DMS53 (cell line): ENCODE measurements at places on chromosomes 3 and 15.

DNA sequence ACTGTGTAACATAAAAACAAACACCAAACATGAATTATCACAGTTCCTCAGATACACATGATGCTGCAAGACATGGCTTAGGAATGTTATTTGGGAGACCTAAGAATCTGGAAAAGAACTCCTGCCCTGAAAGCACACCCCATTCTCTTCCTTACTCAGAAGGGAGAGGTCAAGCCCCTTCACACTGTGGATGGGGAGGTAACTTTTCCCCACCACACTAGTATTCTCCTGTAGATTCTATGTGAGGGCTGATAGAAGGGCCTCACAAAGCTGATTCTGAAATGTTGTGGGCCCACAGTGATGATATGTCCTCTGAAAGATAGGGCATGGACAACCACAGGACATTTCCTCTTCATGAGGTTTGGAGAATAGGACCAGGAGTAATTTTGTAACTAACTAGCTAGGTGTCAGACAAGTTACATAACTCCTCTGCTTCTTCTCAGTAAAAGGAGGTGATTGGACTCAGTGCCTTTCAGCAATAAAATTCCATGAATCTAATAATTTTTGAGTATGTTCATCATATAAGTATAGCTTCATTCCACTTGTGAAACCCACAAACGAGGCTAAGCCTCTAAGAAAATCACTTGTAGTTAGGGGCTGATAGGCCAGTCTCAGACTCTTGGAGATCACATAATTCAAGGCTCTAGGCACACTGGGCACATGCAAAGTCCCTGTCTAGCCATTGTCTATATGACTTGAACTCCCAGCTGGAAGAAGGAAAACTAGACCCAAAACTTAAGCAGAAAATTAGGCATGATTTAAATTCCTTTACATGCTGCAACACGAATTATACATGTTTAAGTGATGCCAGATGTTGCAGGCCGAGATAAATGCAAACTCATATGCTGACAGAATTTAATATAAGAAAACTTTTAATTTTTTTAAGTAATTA lies 7.5 kb downstream of the PTX3 start:
- no peak for DNase-seq

DNA sequence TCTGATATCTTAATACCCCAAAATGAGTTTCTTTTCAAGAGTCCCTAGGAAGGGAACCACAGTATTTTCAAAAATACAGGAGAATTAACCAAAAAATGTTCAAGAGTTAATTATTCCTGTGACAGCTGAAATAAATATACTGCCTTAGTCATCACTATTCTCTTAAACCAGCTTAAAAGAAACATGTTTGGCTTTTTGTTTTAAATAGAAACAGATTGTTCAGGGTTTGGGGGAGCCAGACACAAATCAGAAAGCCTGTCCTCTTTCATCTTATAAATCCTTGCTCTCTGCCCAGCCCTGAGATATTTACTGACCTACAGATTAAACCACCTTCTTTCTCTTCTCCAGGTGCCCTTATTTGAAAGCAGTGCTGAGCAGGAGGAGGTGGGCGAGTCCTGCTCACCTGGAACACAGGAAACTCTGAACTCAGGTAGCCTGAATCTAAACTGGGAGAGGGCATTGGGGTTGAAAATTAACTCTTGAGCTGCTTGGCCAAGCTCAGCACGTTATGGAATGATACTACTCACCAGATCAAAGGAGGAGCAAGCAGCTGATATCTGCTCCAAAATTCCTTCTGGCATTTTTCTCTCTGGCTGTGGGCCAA lies 84.1 kb upstream of the SPRED1 start:
- DNase-seq: peak; percentile 4

DNA sequence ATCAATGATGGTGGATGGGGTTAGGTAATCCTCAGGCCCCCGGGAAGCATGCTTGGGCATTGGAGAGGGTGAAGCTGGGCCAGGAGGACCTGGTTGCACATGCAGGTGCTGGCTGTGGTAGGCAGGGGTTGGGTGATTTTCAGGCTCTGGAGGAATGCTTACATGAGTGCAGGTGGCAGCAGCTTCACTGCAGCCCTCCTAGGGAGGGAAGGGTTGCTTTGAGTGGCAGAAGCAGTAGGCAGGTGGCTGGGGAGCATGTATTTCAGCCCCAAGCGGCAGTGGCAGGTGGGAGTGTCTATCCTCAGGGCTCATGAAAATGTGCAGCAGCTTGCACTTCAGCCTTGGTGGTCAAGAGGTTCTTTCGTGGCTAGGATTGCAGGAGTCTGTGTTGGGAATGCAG lies 230.0 kb upstream of the CTNNB1 start:
- DNase-seq: no peak

DNA sequence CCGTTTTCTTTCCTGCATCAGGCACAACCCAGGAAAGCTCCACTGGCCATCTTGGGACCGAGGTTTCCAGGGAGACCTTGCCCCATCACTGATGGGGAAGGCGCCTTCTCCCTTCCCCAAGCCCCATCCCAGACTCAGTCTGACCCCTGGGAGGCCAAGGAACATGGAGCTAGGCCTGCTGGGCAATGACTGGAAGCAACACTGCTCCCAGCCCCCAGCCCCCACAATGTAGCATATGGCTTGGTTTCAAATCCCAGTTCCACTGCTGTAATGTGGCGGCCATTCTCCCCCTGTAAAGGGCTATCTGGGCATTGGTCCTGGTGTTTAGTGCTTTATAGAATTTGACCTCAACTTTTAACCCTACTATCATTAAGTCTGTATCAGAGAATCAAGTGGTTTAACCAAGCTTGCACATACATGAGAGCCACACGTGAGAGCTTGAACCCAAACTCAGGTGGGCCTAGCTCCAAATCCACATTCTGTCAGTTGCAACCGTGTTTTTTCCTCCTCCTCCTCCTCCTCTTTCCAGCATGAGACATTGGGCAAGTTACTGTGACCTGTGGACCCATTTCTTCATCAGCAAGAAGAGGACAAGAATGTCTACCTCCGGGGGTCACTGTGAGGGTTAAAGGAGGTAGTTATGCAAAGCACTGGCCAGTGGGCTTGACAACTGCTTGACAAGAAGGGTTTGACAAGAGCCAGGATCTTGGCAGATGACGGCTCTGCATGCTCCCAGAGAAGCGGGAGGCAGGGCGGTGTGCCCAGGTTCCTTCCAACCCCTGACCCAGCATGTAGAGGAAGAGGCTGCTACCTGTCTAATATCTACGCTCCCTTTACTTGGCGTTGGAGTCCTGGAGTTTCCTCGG lies 37.4 kb downstream of the KLHL25 start:
- no peak for DNase-seq

GRCh38 chr15:73617301-73617831 lies 15.8 kb downstream of the NPTN start:
- DNase-seq: no peak

GRCh38 chr3:12005951-12006625 lies 1.9 kb downstream of the SYN2 start:
- no peak for DNase-seq

GRCh38 chr3:39809995-39810595 lies 686 bp downstream of the MYRIP start:
- DNase-seq: peak; percentile 44

DNA sequence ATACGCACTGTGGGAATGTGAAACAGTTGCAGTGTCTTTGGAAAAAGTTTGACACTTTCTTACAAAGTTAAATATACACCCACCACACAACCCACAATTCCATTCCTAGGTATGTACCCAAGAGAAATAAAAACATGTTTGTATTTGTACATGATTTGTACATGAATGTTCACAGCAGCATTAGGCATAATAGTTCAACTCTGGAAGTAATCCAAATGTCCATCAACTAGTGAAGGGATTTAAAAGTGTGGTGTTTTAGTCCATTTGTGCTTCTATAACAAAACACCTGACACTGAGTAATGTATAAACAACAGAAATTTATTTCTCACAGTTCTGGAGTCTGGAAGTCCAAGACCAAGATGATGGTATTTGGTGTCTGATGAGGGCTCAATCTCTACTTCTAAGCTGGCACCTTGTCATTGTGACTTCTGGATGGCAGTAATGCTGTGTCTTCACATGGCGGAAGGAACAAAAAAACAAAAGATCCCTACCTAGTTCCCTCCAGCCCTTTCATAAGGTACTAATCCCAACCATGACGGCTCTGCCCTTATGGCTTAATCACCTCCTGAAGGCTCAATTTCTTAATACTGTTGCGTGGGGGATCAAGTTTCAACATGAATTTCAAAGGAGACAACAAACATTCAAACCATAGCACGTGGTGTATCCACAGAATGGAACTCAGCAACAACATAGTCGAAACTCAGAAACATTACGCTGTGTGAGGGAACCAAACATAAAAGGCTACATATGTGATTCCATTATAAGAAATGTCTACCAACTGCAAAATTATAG lies 120.5 kb downstream of the AQP9 start:
- no peak for DNase-seq

GRCh38 chr15:45714590-45715488 lies 80.0 kb downstream of the SQOR start:
- peak; percentile 82 for DNase-seq

GRCh38 chr3:184773283-184774186 lies 38.4 kb upstream of the VPS8 start:
- DNase-seq: no peak

DNA sequence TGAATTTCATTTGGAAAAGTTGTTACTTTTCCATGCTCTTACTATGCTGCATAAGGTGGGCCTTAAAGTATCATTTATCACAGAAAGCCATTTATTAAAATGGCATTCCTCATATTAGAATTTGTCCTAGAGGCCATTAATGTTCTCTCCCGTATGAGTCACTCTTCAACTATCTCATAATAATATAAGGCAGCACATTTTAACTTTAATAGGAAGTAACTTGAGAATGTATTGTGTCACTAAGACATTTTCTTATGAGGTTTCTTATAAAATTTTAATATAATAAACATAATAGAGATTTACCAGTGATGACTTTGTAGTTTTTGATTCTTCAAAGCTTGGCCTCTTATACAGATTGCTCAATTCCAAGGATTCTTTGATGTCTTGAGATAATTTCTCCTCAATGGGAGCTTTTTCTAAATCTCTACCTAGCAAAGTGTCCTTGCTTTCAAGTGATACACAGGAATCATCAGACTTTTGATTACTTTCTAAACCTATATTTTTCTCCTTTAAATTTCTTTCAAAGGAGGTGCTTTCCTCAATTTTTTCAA lies 74.7 kb downstream of the ZBBX start:
- no peak for DNase-seq

DNA sequence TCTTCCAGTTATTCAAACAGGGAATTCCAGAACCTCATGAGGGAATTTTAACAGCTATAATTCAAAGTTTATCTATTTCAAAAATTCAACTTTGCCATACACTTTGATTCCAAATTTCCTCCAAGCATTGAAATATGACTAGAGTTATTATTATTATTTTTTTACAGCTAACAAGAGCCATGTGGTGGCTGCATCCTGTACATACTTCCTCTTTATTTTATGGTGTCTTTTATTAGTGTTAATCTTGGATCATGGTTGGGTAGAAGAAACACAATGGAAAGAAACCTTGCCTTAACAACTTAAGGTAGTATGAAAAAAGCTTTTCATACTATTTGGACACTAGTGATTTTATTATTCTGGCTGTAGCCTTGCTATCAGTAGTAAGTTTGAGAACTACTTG lies 52.7 kb downstream of the TFG start:
- no peak for DNase-seq

- no peak for DNase-seq
Observed at GRCh38 chr15:58459560-58459959, 27.8 kb downstream of the LIPC start.

DNA sequence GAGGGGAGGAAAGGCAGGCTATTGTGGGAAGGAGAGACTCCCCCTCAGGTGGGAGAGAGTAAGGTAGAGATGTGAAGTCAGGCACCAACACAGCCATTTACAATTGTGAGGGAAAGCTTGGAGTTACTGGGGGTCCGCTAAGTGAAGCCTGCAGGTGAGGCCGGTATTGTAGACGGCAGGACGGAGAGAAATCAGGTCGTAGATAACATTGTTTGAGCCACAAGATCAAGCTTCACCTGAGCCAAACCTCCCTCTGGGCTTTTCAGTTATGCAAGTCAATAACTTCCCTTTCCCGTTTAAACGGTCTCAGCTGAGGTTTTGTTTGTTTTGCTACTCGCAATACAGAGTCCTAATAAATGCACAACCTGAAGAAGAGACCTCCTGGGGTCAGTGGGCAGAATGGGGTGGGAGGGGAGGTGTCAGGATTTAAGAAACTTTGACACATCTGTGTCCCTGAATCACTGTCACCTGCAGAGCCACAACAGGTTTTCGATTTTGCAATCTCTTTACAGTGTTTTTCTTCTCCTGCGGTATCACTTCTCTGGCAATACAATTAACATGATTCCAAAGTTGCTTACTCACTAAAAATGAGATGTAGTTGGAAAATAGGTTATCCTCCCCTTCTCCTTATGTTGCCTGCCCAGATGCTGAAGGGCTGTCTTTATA lies 72.0 kb upstream of the GLCE start:
- DNase-seq: no peak

DNA sequence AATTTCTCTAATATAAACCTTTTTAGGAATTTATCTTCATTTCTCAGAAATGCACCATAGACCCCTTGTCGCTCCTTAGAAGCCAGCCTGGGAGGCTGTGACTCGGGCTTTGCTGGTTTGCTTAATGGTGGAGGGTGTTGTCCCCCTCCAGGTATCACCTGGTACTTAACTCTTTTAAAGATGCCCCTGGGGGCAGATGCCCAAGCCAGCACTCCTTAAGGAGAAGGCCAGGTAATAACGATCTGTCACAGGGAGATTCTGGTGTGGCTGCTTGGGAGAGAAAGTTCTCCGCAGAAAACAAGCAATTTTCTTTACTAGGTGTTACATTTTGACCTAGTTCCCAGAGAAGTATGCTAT lies 22.3 kb downstream of the EHD4 start:
- no peak for DNase-seq

DNA sequence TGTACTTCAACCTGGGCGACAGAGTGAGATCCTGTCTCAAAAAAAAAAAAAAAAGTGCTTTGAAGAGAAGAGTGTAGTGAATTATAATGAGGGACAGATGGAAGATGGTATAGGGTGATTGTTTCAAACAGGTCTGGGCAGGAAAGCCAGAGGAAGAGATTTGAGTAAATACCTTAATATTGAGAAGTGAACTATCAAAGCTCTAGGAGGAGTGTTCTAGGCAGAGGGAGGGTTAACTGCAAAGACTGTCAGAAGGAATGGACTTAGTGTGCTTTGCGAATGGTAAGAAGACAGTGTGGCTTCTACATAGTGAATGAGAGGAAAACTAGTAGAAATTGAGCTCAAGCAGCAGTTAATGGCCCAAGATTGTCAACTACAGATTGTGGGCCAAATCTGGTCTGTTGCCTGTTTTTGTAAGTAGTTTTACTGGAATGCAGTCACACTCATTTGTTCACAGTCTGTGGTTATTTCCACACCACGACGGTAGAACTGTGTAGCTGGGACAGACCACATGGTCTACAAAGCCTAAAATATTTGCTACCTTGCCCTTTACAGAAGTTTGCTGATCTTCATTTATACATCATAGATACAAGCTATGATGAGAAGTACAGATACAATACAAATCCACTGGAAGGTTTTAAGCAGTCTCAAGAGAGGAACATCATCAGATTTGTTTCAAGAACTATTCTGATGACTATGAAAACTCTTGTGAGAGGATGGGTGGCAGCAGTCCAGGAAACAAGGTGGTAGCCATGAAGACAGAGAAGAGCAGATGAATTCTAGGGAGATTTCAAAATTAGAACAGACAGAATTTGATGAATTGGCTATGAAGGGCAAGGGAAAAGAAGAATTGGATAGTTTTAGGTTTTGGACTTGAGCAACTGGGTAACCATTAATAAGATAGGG lies 16.5 kb upstream of the USP50 start:
- DNase-seq: no peak
